ENCODE measurements at places on chromosomes 1 and 21.
A peak's percentile ranks its signal among the peaks of the same experiment; 100 is the strongest.

DNA sequence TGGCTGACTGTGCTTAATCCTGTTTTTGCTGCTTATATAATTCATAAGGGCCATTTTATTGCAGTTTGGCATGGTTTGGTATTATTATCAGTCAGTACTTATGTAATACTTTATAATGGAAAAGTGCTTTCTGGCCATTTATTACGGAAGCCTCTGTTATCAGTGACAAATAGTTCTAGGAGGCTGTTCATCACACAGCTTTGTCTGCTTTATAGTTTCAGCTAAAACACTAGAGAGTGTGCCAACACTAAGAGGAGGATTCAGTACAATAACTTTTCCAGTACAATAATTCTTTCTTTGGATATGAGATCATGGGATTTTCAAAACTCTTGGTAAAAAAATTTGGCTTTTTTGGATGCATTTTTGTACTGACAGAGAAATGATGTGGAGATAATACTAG is 102.9 kb upstream of the PTGFR start:
- DNase-seq, result no peak

DNA sequence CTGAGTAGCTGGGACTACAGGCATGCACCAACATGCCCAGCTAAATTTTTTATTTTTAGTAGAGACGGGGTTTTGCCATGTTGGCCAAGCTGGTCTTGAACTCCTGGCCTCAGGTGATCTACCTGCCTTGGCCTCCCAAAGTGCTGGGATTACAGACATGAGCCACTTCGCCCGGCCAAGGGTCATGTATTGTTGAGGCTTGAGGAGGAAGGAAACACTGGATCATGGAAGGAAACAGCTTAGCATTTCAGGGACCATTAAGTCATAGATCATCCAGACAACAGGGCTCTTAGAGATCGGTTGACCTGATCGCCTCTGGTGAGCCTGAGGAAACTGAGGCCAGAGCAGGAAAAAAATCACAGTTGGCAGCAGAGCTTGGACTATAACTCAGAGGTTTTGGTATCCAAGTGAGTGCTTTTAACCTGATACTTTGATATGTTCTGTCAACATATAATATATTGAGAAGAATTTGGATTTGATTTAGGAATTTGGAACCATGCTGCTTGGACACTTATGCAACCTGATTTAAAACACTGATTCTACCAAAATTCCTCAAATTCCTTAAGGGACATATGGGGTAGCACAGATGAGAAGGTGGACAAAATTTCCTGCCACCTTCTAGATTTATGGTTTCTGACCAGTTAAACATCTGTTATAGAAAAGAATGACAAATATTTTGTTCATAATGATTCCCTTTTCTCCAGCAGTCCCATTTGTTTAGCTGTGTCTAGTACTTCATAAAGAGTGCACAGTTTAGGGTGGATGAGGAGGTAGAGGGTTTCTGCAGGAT is 13.1 kb upstream of the BMP8A start:
- no peak for DNase-seq

DNA sequence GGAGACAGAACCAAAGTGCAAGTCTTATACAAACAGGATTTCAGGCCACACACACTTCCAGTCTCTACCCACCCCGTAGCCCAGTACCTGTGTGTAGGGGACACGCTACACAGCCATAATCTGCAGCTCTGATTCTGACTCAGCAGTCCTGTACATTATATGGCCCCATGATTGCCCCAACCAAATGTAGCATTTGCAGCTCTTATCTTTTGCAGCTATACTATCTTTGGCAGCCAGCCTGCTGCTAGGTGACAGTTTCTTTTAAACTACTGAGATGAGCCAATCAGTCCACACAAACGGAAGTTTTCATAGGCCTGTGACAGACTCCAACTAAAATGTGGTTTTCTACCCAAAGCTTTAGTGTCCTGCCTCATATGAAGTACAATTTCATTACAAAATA is 259.6 kb upstream of the ST6GALNAC5 start:
- no peak for DNase-seq

- no peak for DNase-seq
Observed at GRCh38 chr1:205578780-205579571, 52.8 kb downstream of the ELK4 start.

GRCh38 chr1:41608211-41608610 is 123.7 kb upstream of the EDN2 start:
- no peak for DNase-seq

GRCh38 chr1:169890761-169891538 is 2.7 kb downstream of the SCYL3 start:
- DNase-seq, result no peak

DNA sequence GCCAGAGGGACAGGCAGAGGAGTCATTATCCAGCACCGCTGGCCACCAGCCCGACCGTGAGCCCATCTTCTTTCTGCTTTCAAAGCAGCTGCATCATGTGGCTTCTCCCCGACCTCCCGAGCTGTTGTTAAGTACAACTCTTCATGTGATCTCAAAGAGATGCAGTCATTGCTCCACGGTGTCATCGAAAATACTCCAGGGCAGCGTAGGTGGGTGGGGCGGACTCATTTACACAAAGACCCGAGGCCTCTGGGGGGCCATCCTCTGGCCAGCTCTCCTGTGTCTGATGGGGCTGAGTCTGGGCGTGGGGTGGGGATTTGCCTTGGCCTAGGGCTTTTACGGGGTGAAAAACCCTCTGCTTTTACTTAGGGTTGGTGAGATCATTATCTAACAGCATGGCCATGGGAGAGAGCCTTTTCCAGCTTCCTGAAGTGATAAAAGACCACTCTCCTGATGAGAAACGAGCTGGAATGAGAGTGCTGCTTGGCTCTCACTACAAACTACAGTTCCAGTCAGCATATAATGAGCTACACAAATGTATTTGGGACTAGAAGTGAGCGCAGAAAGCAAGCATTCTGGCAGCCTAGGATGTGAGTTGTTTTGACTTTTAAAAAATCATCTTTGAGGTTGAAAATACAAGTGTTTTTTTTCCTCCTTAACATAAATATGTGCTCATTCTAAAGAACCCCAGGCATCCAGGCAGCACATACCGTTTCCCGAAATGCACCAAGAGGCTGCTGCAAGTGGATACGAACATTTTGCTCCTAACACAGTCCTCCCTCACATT is 165.0 kb downstream of the RHOU start:
- DNase-seq, result peak; percentile 81

GRCh38 chr1:149906570-149907075 is 7.3 kb downstream of the BOLA1 start:
- DNase-seq, result peak; percentile 28

- no peak for DNase-seq
Observed at GRCh38 chr1:200558866-200559459, 61.6 kb downstream of the KIF14 start.

- DNase-seq, result no peak
Observed at GRCh38 chr1:39418236-39418635, 73.2 kb upstream of the BMP8A start.

DNA sequence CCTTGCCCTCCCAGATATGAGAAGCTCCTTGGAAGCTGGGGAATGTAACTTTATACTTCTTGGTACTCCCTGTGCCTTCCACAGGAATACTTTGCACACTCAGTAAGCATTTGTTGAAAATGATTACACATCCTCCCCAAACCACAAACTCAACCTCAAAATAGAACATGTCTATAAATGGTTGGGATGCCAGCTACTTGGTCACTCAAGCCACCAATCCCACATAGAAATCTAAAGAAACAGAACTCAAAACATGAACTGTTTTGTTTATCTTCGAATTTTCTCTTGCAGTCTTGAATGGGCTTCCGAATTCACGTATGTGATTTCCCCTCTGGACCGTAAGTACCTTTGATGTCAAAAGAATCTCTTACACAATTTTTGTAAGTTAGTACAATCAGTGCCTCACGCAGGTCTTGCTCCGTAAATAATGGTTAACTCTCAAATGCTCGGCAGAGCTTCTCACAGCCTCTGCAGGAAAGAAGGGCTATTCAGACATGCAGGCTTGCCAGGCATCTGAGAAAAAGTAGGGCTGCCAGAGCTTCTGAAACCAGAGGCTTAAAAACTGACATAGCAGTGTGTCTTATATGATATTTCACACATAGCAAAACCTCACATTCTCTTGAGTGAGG is 26.9 kb downstream of the SORT1 start:
- no peak for DNase-seq

DNA sequence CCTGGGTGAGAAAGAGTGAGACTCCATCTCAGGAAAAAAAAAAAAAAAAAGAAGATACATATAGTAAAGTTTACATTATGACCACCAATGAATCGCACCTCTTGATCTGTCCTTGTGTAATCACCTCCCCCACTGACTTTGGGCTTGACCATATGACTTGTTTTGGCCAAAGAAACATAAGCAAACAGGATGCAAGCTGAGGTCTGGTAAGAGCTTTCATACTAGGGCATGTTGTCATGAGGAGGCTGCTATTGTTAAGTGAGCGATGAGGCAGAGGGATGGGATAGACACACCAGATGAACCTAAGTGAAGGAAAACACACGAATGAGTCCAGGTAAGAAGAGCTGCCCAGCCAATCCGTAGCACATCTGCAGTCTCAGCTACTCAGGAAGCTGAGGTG is 10.7 kb downstream of the ENAH start:
- DNase-seq, result no peak

DNA sequence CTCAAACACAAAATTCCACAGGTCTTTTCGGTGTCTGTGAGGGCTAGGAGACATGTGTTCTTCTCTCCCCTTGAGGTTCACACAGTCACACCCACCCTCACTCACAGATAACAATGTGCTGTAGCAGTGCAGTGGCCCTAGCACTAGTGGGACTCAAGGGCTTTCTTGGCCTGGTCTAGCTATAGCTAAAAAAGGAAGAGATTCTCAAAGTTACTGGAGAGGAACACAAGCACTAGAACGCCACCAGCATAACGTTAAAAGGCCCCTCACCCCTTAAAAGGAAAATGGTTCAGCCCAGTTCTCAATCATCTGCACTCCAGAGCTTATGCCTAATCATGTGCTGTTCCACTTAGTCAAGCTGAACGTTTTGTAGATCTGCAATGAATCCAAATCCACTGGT is 39.5 kb downstream of the RGS8 start:
- no peak for DNase-seq

DNA sequence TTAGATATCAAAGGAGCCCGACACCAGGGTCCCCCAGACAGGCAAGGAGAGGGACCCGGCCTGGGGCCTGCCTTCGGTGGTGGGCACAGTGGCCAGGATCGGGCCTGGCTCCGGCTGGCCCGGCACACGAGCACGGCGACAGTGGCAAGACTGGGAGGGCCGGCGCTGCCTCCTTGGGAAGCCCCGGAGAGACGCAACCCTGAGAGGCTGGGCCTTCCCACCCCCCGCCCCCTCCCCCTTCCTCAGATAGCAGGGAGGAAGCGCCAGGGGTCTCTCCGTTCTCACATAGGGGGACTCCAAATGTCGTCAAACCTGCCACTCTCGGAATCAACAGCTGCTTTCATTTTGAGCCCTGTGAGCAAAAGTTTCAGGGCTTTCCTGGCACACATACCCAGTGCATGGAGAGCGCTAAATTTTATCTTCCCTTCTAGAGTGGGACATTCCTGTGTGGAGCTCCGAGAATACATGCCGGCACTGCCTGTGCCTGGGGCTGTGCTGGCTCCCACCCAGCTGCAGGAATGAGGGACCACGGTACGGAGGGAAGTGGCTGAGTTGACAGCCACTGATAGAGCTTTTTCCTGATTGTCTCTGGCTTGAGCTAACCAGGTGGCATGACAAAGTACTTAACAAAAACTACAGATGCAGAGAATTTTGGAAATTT is 62.4 kb downstream of the CD247 start:
- peak; percentile 68 for DNase-seq

GRCh38 chr1:204283711-204284651 is 70.2 kb upstream of the GOLT1A start:
- DNase-seq, result no peak

GRCh38 chr1:29963946-29964345 is 727.6 kb downstream of the PTPRU start:
- no peak for DNase-seq

GRCh38 chr1:201988601-201989000 is 6.2 kb downstream of the RNPEP start:
- DNase-seq, result peak; percentile 19

GRCh38 chr21:20943561-20943997 is 54.6 kb upstream of the NCAM2 start:
- DNase-seq, result no peak

- no peak for DNase-seq
Observed at GRCh38 chr21:35005077-35005476, 44.0 kb downstream of the RUNX1 start.

DNA sequence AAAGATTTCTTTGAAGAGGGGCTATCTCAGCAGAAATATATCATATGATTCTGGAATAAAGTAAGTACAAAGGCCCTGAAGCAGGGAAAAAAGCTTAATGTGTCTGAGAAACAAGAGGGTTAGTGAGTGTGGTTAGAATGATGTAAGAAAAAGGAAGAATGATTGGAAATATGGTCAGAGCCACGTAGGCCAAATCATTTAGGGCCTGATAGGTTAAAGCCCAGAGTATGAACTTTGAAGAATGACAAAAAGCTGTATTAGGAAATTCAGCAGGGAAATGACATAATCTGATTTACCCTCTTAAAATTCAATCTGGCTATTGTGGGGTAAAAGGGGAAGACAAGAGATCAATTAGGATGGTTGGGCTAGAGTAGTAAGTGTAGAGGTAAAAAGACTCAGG is 69.0 kb upstream of the MUTYH start:
- DNase-seq, result no peak

GRCh38 chr21:25563361-25564116 is 43.7 kb downstream of the MRPL39 start:
- no peak for DNase-seq

DNA sequence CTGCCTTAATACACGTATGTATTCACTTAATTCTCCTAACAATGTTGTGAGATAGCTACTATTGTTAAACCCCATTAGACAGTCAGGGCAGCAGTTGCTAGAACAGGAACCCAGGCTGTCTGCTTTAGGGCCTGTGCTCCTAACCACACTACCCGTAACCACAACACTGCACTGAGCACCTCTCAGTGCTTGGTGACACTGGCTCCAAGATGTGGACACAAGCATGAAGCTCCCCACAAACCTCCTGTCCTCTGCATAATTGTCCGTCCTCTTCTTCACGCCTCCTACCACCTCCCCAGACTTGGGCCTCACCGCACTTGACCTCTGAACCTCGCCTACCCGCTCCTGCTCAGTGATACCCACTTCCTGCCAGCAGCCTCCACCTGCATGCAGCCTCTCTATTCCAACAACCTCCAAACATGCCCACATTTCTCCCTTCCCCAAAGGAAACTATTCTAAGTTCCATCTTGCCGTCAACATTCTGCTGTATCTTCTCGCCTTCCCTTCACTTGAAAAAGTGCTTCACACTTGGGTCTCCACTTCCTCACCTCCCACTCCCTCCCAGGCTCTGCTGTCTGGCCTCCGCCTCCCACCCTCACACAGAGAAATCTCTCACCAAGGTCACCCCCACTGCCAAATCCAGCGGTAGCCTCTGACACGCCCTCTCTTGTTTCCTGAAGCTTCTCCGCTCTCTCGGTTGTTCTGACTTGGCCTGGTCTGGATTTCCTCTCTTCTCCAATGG is 14.6 kb upstream of the AHDC1 start:
- no peak for DNase-seq

DNA sequence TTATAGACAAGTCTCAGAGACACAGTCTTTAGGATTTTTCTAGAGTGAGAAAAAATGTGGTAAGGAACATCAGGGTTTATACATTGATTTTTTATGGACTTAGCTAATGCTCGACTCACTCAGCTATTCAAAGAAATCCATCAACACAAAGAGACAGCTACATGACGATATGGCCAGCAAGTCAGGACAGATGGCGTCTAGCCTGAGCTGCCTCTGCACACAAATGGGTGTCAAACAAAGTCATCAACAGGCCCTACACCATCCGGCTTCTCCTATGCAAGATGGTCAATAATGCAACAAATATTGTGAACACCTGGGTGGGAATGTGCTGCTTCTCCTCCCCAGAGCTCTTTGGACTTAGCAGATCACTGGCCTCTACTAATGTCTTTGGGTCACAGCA is 13.3 kb upstream of the ERICH3 start:
- DNase-seq, result no peak

- no peak for DNase-seq
Observed at GRCh38 chr1:18965206-18966173, 9.0 kb upstream of the IFFO2 start.

Measured in sciatic nerve (tissue), 2 donors.